ENCODE measurements at places on chromosomes 12 and 14.
A peak's percentile ranks its signal among the peaks of the same experiment; 100 is the strongest.

DNA sequence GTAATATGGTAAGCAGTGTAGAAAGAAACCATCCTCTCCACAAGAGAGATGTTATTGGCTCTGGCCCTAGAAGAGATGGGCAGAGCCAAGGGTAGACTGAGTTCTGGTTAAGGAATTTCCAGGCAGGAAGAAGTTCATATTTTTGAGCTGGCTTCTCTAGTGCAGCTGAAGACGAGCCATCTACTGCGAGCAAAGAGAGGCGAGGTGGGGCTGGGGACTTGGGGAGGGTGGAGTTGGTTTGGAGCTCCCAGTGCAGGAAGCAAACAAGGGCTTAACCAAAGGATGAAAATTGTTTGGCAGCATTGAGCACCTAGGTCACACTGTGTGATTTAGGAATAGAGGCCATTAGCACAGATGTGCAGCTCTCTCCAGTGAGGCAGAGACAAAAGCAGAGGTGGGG lies 239.6 kb downstream of the ZFP36L1 start:
- DNase-seq = no peak

- DNase-seq = no peak
Observed at GRCh38 chr12:6345319-6346091, 3.6 kb upstream of the TNFRSF1A start.

DNA sequence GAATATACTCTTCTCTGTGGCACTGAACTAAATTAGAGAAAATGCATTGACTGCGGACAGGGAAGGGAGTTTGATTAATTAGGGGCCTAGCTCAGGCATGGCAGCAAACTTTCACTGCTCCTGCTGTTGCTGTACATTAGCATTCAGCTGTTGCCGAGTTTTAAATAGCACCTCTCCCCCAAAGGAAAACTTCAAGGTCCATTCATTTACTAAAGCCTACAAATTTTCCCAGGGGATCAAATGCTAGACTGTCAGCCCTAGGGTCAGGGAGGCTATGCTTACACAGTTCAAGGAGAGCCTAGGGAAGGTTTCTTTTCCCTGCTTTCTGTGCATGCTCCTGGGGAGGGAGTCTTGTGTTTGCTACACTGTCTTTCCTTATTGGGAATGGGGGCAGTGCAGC lies 60.0 kb upstream of the GZMB start:
- DNase-seq = no peak

DNA sequence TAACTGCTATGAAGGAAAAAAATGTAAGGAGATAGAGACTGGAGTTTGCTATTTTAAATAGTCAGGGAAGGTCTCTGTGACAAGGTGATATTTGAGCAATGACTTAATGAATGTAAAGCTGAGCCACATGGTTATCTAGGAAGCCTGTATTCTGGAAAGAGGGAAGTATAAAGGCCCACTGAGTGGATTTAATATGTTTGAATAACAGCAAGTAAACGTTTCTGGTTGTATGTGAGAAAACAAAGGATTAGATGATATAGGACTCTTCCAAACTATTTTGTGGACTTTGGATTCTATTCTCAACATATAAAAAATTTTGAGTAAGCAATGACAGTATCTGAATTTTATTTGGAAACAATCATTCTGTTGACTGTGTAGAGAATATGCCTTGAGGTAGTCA lies 5.2 kb downstream of the LRRIQ1 start:
- DNase-seq = no peak

GRCh38 chr12:51388846-51389245 lies 2.4 kb downstream of the GALNT6 start:
- DNase-seq = no peak

GRCh38 chr12:93536766-93537488 lies 35.5 kb upstream of the SOCS2 start:
- no peak for DNase-seq

DNA sequence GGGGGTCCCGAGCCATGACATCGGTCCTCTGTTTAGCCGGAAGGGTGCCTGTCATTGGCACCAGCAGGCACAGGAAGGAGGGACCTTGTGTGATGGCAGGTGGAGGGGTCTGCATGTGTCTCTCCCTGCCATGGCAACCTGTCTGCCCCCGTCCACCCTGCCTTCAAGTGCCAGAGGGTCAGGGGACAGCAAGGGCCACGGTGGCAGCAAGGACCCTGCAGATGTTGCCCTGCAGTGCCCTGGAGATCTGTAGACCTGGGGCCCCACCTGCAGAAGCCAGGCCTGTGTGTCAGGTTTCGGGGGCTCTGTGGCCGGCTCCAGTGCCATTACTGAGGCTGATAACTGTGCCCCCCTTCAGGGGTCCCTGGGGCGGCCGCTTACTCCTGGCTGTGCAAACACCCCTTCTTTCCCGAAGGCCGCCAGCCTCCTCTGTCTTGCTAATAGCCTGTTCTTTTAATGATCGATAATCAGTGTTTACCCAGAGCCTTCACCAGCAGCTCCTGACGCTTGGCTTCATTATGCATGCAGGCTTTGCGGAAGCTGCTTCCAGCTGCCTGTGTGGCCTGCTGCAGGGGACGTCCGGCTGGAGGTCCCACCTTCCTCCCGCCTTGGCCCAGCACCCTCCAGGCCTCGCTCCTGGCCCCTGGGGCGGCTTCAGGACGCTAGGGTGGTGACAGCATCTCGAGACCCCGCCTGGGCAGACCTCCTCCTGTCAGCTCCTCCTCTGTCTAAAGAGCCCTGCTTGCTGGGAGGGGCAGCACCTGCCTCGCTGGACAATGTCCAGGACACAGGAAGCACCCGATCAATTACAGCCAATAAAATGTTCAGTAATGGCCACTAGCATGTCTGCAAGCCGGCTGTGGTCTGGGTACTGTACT lies 153.0 kb downstream of the KIF26A start:
- no peak for DNase-seq

DNA sequence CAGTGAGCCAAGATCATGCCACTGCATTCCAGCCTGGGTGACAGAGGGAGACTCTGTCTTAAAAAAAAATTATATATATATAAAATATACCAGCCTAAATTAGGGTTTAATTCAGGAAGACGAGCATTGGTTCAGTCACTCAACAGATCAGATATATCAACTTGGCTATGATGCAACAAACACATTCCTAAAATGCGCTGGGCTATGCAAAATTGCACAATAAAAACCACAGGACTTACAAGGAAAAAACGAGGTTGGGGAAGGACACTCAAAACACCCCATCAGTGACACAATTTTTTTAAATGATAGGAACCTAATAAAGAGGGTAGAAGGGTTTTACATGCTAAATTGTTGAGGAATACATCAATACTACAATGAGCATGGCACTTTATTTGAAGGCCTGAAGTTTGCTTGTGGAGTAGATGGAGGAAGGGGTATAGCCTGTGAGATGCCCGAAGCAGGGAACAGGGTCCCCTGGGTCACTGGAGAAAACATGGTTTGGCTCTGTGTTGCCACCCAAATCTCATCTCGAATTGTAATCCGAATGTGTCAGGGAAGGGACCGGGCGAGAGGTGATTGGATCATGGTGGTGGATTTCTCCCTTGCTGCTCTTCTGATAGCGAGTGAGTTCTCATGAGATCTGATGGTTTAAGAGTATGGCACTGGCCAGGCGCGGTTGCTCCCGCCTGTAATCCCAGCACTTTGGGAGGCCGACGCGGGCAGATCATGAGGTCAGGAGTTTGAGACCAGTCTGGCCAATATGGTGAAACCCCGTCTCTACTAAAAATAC lies 71.2 kb downstream of the TNFAIP2 start:
- peak; percentile 23 for DNase-seq

All from activated CD8-positive, alpha-beta memory T cell treated with anti-CD3 and anti-CD28 coated beads, Interleukin-2, amount 50 U/mL, for 48 hours (primary cell).